CD4-positive, alpha-beta T cell (primary cell): ENCODE measurements at places on chromosomes 2 and 18.
A peak's percentile ranks its signal among the peaks of the same experiment; 100 is the strongest.

- no peak for DNase-seq
These were observed 48.6 kb downstream of the EML6 start for GRCh38 chr2:54772110-54772509.

DNA sequence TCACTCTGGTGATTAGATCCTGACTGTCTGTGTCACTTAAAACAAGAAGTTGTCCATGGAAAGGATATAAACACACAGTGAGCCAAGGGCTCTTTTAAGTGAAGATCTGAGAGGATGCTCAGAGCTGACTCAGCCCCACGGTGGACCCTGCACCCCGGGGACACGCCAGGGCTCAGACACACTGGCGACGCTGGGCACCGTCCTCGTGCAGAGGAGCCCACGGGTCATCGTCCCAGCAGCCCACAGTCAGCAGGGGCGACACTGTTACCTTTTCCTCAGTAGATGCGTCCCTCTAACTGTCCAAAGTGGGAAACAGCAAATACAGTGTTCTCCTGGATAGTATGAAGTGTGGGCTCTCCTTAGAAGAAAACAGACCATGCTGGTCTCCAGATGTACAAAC, 225.6 kb downstream of the HDAC4 start:
- DNase-seq, result no peak

DNA sequence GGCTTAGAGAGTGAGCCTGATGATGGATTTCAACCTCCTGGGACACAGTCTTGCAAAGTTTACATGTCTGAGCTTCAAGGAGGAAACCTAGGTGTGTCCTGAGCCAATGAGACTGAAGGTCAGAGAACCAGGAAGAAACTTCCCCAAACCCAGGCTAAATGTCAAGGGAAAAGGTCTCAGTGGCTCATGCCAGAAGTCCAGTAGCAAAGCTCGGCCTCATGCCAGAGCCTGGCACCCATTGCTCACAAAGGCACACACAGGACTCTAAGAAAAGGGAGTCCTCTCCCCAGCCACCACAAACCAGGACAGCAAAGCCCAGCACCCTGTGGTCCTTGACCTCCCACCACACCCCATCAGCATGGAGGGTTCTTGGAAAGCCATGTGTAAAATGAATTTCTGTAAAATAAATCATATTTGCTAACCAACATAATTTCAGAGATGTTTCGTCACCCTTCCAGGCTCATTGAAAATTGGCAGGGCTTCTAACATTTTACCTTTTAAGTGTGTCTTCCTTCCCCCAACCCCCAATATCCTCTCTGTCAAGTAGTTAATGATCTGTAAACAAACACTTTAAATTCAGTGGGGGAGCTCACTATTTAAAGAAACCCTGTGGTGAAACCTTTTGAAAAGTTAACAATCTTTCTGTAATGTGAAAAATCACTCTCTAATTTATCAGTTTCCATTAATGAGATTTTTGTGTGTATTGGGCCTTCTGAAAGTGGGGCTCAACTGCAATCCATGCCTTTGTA, 77.1 kb downstream of the BCL11A start:
- DNase-seq, result no peak

DNA sequence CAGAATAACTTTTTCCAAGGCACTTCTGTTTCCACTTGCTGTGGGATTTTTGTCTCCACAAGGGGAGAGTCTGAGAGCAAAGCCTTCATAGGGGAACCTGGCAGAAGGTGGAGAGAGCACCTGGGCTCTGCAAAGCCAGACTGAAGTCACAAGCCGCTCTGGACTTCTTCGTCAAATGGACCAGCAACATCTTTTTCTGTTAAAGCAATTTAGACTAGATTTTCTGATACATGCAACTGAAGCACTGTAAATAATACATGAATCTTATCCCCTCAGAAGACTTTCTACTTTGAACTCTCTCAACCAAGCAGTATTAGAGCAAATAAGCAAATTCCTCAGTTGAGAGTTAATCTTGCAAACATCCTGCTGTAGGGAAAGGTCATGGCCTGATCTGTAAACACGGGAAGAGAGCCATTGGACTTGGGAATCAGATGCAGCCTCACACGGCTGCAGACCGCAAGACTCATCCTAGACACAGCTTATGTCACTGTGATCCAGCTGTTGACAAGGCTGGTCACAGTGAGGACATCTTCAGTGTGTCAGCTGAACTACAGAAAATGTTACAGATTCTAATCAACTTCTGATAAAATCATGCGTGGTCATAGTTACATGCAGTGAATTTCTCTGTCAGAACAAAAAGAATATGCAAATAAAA, 3.2 kb downstream of the SH3YL1 start:
- no peak for DNase-seq

GRCh38 chr2:120192280-120192679, 30.9 kb downstream of the TMEM185B start:
- DNase-seq, result no peak

DNA sequence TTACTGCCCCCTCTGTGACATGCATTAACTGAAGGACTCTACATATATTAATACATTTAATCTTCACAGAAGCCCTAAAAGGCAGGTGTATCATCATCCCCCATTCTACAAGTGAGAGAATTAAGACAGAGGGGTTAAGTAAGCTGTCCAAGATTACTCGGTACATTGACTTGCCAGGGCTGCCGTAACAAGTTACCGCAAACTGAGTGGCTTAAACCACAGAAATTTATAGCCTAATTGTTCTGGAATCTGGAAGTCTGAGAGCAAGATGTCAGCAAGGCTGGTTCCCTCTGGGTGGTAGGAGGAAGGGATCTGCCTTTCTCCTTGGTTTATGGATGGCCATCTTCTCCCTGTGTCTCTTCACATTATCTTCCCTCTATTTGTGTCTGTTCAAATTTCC, 605.5 kb downstream of the EPHA4 start:
- DNase-seq, result no peak

- DNase-seq, result no peak
These were observed 11.7 kb upstream of the ACYP2 start for GRCh38 chr2:54103454-54104314.

DNA sequence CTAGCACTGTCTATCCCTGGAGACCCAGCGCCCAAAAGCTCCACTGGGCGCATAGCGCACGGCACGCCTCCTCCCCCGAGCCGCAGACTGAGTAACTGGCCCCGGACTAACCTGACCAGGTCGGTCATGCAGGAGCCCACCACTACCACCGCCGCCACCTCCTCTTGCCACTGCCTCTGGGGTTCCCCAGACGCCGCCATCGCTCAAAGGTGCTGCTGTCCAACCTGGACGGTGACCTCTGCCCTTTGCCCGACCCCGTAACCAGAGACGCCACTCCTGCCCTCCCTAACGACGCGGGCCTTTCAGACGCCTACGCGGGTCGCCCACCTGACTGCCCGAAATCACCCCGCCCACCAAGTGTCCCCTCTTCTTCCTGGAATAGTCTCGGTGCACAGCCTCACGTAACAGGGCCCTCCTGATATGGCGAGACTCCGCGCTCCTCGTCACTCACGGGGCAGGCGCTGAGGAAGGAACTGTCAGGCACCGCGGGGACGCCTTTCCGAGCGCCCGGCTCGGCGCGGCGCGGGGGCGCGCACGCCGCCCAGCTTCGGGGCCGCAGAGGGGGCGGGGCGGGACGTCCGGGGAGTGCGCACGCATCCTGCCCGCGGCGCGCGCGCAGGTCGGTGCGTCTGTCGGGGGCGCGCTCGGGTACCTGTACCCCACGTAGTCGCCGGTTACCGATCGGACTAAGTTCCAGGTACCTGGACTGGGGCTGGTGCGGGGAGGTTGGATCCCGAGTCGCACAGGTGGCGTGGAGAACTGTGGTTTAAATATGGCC, at the start of the genes BABAM2 and RBKS:
TSS of gene BABAM2 (plus strand) at position 584 of the 778 bp plus-strand sequence. CDS start 3,828 bp downstream, outside the sequence.
TSS of gene RBKS (minus strand) at position 242 of the 778 bp plus-strand sequence. CDS start at position 200, 42 bp downstream.
- peak; percentile 91 for DNase-seq

DNA sequence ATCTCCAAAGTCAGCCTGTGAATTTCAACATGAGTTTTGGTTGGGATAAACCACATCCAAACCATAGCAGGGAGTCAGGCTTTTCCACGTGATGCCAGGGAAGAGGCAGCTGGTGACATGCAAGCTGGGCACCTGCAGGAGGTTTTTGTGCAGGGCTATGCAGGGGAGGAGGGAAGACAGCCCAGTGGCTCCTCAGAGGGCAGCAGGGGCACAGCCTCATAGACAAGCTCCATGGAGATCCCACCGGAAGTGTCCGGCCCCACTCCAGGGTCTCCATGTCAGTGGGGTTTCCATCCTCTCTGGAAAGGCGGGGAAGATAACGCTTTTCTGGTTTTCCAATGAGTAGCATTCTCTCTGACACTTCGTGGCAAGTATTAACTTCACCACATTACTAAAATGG, 135.6 kb upstream of the TPO start:
- DNase-seq, result no peak

GRCh38 chr2:101596333-101596732, 101.2 kb upstream of the MAP4K4 start:
- DNase-seq, result no peak

- DNase-seq, result peak; percentile 82
These were observed 40.3 kb downstream of the INPP5D start for GRCh38 chr2:233100192-233100998.

- DNase-seq, result no peak
These were observed 49.8 kb upstream of the ANKRD62 start for GRCh38 chr18:12043811-12044210.

- no peak for DNase-seq
These were observed 365.4 kb downstream of the ADCYAP1 start for GRCh38 chr18:1270081-1270480.
